ENCODE measurements at places on chromosomes 6 and 20. TPM values are rescaled to one million over a fixed set of nuclear protein-coding genes. Genes with fewer than 3 reads are reported as not detected.

DNA sequence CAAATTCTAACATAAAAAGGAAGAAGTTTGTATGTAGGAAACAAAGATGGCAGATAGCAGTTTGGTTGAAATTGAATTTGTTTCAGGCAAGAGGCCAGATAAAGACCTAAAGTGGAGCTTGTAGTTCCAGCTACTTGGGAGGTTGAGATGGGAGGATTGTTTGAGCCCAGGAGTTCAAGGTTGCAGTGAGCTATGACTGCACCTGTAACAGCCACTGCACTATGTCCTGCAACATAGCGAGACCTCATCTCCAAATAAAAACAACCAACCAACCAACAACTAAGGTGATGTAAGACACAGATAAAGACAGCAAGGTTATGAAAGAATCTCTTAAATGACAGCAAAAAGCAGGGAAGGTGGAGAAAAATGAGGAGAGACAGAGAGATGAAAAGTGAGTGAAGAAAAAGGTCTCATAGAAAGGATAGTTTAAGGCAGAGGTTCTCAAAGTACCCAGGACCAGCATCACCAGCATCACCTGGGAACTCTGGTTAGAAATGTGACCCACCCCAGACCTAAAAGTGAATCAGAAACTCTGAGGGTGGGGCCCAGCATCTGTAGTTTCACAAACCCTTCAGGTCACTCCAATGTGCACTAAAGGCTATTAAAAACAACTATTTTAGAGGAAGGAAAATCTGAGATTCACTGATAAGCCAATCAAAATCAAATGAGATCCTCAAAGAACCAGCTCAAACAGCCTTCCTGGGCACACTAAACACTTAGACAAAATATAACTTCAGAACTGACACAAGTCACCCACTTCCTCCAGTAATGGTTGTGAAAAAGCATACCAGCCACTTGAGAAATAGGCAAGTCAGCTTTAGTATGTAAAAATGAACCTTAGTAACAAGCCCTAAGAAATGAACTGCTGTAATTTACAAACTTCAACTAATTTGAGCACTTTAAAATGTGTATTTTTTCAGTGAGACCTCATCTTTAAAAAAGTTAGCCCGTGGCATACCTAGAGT, 57.6 kb downstream of the FAM184A start:
- no peak for DNase-seq

- no peak for DNase-seq
These were observed 370.2 kb upstream of the SASH1 start for GRCh38 chr6:147972448-147972847.

- no peak for DNase-seq
These were observed 43.2 kb upstream of the FNDC1 start for GRCh38 chr6:159125951-159126352.

GRCh38 chr6:3386374-3386857, 70.4 kb downstream of the SLC22A23 start:
- DNase-seq, result no peak

DNA sequence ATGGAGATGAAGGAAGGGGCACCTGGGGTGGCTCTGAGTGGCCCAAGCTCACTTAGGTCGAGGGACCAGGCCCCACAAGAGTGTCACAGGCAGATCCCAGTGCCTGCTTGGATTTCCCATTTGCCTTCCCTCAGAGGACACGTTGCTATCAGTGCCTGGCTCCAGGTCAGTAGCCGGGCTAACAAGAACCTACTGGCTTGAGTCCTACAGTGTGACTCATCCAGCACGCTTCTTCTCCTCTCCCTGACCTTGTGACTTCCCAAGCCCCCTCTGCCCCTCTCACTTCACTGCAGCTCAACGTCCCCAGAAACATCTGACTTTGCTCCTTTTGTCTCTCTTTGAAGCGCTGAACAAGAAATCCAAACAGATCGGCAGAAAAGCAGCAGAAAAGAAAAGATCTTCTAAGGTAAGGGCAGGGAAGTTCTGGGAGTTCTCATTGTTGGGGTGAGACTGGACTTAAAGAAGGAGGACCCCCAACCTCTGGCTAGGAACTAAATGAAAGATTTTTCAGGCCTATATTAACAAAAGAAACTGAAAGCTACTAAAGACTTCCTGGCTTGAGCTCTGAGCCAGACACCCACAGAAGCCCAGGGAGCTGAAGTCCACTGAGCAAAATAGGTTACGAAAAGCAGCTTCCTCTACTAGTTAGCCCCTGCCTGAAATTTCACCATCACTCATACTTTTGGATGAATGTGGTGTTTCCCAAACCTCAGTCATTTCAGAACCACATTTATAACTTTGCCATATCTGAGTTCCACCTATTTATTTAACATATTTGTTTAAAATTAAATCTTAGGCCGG, 21.5 kb downstream of the ASIP start:
- peak; percentile 31 for DNase-seq

ZNF831 gene
- 3.1 TPM for total RNA-seq

DNA sequence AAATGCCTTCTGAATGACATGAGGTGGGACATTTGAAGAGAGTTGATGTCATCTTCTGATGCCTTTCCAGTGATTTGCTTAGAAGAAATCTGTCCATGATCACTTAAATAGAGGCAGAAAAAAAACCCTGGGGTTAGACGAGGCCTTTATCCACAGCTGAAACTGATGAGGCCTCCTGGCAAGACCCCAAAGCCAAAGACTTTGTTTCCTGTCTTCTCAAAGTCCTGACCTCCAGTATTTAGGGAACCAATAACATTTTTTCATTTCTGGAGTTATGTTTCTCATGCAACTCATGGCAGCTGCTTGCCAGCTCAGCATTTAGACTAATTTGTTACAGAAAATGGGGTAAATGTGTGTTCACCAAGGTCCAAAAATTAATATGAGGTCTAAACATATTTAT, 248.0 kb upstream of the PRDM1 start:
- DNase-seq, result no peak

DNA sequence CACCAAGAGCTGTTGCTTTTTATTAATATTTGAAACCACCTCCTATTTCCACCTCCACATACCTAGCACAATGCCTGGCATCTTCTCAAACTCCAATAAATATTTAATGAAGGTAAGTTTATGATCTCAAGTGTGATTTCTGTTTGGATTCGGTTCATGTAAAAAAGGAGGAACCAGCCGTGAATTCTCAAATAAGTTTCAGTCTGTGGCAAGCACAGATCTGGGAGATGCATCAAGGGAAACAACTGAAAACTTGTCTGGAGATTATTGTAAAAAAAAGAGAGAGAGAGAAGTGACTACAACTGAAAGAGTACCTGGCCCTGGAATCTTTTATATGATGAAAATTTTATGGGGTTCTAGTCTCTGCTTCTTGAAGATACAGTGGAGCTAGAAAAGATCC, 52.8 kb upstream of the PNRC1 start:
- no peak for DNase-seq

SLC22A16 gene
- total RNA-seq, result not detected

KIF6 gene
- total RNA-seq, result 1.6 TPM

MAN1A1 gene
- total RNA-seq, result 84.1 TPM

DNA sequence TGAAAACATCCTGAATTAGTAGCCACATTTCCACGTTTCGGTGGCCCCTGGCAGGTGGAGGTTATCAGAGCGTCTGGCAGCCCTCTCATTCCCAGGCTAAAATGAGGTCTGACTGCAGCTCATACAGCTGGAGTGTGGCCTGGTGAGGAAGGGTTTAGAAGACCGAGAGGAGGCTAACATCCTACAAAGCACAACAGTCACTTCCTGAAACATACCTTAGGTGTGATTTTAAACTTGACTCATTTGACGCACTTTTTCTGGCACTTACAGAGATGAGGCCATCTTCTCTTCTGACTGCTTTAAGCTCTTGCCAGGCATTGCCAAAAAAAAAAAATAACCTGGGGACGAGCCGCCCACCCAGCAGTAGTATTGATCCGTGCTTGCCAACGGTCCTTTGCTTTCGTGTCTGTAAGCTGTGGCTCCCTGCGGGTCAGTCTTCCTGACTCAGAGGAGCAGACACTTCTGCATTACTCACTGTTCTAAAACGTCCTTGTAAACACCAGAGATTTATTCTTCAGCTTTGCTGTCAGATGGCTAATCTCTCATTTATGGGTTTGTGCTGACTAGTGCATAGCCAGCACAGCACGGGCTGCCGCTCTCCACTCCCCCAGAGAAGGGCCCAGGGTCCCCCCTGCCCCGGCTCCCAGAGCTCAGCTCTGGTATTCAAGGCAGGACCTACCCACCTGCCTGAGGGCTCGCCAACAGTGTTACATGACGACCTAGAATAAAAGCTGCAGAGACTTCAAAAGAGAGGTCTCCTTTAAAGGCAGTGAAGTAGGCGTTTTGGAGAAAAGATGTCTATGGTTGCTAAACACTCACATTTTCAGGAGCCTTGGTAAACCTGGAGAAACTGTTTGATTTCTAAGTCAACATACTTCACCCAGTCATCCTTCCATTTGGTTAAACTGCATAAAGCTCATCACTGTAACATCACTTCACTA, 78.5 kb upstream of the FRMD1 start:
- peak; percentile 70 for DNase-seq

DNA sequence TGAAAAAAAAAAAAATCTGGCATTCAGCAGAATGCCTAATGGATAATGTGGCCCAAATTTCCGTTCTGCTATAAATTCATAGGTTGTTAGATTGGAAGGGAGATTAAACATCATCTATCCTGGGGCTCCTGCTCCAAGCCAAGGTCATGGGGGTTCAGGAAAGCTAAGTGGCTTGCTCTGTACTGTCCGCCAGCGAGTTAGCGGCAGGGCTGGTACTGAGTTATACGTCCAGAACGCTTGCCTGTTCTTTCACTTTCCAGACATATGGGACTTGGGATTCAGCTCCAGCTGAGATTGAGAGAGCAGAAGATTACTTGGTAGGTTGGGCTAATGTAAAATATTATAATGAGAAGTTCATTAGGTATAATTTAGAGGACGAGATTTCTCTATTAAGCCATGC, 858 bp downstream of the RWDD1 start:
- DNase-seq, result no peak

- DNase-seq, result no peak
These were observed 3.6 kb downstream of the AIG1 start for GRCh38 chr6:143064271-143064670.
